Pancreas (tissue), 10 donors: ENCODE measurements at places on chromosomes 3 and 15. TPM values are rescaled to one million over a fixed set of nuclear protein-coding genes. Genes with fewer than 3 reads are reported as not detected.

Gene WNT7A
- 0.09 TPM for total RNA-seq

Gene GOLGA6L7
- not detected for total RNA-seq

Gene GOLGA6L10
- 1.5 TPM for total RNA-seq

Gene NTRK3
- total RNA-seq: 0.47 TPM

Gene GOLGA8R
- 3.8 TPM for total RNA-seq

Gene SOX14
- total RNA-seq: not detected

Gene IGSF11
- 3.2 TPM for total RNA-seq

Gene CCR1
- 4.6 TPM for total RNA-seq

Gene STAC
- total RNA-seq: not detected

Gene EXD1
- total RNA-seq: not detected

Gene NOP10
- total RNA-seq: 30.4 TPM

Gene ASB7
- total RNA-seq: 5.0 TPM

Gene SCAMP5
- 53.3 TPM for total RNA-seq

Gene SEMA6D
- total RNA-seq: 13.3 TPM

Gene VPS18
- total RNA-seq: 12.5 TPM

Gene SHC4
- total RNA-seq: 0.24 TPM

Gene SAMD7
- total RNA-seq: not detected
